ENCODE measurements at places on chromosomes 16 and 17.

GRCh38 chr16:53085931-53086421 is 31.2 kb downstream of the CHD9 start:
- DNase-seq = no peak

DNA sequence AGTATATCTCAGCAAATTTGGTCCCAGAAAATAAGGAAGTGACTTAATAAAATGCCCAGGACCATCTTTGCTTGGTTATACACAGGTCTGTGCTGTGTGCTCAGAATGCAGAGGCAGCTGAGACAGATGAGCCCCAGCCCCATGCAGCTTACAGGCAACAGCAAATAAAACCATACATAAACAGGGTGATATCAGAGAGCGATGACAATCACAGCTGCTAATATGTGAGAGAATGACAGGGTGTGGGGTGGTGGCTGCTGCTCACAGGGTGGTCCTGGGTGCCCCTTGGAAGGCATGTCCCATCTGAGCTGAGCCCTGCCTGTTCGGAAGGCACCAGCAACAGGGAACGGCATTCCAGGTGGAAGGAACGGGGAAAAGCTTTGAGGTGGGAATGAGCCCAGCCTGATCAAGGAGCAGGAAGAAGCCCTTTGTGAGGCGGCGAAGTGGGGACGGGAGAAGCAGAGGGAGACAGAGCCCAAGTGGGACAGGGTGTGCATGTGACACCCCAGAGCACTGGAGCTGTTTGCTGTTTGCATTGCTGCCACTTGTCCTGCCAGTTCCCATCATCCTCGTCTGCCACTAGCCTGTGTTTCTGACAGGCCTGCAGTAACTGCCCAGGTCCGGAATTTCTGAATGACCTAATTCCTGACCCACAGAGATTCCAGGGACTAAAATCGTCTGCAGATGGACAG is 150.5 kb downstream of the KATNIP start:
- no peak for DNase-seq

DNA sequence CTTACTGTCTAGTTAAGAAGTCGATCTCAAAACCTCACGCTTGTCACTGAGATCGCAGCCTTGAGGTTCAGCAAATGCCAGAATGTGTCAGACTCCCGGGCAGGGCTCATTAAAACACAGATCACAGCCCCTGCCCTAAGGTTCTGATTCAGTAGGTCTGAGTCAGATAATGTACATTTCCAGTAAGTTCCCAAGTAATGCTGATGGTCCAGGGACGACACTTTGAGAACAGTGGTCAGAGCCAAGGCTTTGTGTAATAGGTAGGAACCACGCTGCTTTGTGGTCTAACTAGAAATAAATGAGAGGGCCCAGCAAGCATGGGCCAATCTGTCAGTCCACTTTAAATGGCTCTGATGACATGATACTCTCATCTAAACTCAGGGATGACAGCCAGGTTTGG is 228.6 kb downstream of the ZFHX3 start:
- no peak for DNase-seq

DNA sequence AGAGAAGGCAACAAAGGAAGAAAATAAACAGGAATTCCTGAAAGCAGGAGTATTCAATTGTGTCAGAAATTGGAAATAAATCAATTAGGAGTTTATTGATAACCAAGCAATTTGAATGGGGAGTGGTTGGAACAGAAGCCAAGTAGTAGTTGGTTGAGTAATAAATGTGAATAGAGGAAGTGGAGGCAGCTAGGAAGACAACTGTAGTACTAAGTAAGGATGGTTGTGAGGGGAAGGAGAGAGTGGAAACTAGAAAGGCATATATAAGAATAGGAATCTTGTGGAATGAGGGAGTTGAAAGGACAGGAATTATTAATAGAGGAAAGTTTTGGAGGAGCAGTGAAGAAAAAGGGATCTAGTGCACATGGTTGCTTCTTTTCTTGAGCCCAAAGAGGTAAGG is 34.4 kb downstream of the NFAT5 start:
- no peak for DNase-seq

- DNase-seq = no peak
Measured at GRCh38 chr17:68457168-68457538, at the start of gene WIPI1. WIPI1 (minus strand) TSS chr17:68457496; CDS start chr17:68457421, 75 bp downstream.

GRCh38 chr17:48261297-48261880 is 153.8 kb downstream of the SNX11 start:
- no peak for DNase-seq

- no peak for DNase-seq
Measured at GRCh38 chr16:57730771-57731730, 4.5 kb upstream of the KATNB1 start.

GRCh38 chr16:85537795-85538401 is 75.2 kb upstream of the GSE1 start:
- no peak for DNase-seq

DNA sequence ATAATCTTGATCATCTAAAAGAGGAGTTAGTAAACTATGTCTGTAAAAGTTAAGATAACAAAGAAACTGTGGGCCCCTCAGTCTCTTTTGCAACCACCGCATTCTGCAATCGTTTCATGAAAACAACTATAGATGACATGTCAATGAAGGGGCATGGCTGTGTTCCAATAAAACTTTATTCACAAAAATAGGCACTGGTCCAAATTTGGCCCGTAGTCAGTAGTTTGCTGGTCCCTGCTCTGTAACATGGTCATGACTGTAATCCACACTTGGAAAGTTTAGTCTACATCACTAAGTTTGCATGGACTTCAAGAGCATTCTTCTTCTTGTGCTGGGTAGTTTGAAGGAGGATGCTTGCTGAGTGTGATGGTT is 299.3 kb upstream of the PSMD7 start:
- no peak for DNase-seq

DNA sequence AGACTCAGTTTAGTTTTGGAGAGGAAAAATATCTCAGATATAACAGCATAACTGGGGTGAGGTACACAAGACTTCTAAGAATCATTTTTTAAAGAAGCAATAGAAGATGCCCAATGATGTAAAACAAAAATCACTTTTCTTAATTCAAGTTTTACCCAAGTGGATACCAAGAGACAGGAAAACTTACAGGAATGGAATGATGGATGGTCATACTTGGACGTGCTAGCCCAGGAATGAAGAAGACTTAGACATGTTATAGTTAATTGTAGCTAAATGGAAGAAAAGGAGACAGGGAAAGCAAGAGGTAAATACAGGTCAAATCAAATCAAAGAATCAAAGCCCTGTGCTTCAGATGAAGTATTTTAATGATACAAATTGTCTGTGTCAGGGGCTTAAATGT is 312.7 kb upstream of the KCNJ16 start:
- no peak for DNase-seq

DNA sequence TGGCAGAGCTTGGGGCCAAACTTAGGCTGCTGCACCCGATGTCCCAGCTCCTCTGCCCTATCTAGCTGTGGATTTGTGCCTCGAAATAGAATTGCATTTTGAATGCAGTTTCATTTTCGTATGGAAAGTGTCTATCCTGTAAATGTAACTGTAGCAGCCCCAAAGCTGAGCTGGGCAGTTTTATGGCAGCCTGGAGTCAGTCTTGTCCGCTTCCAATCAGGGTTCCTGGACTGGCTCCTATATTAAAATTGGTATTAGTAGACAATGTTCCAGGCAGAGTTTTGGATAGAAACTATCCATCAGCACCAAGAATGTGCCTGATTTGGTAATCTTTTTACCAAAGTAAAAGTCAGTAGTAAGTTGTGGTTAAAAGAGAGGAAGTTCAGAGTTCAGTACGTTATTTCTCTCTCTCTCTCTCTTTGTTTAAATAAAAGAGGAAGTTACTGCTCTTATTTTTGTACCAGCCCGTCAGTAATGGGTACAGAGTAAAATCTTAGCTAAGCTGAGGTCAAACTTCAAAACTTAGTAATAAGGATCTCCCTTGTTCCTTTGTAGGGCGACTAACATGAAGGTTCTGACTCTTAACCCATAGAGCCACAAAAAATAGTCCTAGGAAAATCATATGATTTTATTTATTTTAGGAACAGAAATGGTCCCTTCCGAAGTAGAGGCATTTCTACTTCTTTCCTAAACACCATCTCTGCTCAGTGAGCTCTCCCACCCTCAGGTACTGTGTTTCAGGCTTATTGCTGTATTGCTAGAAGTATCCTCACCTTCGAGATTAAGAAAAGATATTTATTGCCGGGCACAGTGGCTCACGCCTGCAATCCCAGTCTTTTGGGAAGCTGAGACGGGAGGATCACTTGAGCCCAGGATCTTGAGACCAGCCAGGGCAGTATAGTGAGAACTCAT is 28.0 kb downstream of the PRKCB start:
- no peak for DNase-seq

- DNase-seq = no peak
Measured at GRCh38 chr16:47096297-47096696, 47.4 kb downstream of the NETO2 start.

- DNase-seq = no peak
Measured at GRCh38 chr16:3578121-3578520, 918 bp upstream of the NLRC3 start.

GRCh38 chr16:1550069-1550468 is 16.6 kb downstream of the TMEM204 start:
- no peak for DNase-seq

- no peak for DNase-seq
Measured at GRCh38 chr17:27633312-27634025, 2.5 kb downstream of the LGALS9 start.

GRCh38 chr17:8148560-8148959 is 3.6 kb downstream of the PER1 start:
- DNase-seq = no peak

DNA sequence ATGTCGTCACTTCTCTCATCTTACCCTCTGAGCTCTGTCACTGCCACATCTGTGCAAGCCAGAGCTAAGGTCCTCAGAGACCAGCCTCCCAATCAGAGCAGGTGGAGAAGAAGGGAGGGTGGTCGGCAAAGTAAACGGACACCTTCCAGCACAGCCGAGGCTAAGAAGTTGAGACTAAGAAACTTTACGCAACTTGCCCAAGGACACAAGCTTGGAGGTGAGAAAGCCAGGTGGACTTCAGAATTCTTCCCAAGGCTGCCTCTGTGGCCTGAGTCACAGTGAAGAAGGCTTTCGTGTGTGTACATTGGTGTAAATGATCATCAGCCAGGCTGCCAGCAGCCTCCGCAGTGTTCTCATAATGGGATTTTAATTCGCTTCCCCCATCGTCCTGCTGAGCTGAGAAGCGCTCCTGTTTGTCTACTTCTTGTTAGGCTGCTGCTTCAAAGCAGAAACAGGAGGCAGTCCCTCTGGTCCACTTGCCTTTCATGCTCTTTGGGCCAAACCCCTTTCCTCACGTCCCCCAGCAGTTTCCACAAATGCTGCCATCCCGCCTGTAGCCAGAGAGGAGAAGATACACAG is 125.0 kb upstream of the RPL38 start:
- no peak for DNase-seq

GRCh38 chr17:67577429-67578141 is 140.2 kb upstream of the NOL11 start:
- DNase-seq = no peak

DNA sequence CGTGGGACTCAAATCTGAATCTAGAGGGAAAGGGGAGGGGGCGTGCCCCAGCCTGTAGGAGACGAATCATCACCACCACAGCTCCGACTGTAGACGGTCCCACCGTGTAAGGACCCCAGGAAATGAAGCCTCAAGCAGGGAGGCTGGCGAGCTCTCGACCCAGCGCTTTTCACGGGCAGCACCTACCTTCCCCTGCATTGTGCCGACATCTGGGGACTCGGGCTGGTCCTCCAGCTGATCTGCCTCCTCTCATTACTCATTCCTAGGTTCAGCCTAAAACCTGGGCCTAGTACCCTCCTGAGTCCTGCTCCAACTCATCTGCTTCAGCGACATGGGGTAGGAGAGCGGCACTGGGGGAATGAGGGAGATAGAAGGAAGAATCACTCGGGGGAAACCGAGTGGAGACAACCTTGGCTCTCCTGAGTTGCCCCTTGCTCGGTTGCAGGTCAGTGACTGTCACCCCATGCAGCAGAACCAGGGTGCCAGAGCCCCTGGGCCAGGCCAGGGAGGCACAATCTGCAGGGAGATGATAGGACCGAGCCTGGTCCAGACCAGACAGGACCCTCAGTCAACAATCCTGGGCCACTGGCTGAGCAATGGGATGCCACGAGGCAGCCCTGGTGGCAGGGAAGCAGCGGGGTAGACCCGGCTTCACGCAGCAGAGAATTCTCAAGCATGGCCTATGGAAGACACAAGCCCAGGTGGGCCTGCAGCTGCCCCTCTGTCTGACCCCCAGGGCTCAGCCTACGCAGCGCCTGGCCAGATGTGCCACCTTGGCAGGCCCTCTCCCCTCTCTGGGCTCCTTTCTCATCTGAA is 833 bp upstream of the BCAR1 start:
- DNase-seq = no peak

DNA sequence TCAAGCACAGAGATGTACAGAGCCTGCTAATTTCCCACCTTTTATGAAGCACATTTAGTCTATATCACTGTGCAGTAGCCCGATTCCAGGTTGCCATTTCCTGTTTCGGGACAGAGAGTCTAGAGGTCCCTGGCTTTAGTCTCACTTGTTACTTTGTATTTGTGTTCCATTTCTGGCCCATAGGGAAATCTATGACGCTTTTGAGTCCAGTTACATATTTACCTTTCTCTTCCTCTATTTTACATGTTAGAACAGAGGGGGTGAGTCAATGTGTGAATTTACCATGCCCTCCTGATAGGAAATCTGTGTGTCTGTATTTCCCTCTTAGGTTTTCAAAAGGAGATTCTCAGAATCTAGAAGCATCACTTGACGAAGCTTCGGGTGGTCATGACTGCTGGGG is 227.1 kb upstream of the ZFHX3 start:
- DNase-seq = no peak

DNA sequence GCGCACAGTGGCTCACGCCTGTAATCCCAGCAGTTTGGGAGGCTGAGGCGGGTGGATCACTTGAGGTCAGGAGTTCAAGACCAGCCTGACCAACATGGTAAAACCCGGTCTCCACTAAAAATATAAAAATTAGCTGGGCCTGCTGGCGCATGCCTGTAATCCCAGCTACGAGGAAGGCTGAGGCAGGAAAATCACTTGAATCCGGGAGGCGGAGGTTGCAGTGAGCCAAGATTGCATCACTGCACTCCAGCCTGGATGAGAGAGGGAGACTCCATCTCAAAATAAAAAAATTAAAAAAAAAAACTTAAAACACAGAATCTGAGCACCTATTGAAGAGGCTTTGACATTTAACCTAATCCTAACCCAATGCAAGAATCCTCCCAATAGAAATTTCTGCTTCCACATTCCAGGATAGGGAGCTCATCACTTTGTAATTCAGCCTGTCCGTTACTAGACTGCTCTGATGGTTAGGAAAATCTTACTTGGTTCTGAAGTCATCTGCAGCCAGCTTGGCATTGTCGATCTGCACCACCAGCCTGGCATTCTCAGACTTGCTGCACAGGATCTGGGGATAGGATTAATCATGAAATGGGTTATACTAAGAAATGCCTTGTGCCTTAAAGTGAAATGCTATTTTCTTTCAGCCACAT is 2.1 kb downstream of the KRT33B start:
- DNase-seq = no peak
